ENCODE measurements at places on chromosomes 7 and 10. TPM values are rescaled to one million over a fixed set of nuclear protein-coding genes. Genes with fewer than 3 reads are reported as not detected.

Gene MYH16
- total RNA-seq, result 0.76 TPM

Gene HGF
- total RNA-seq, result 1.1 TPM

Gene GARIN1A
- 0.35 TPM for total RNA-seq

Gene SYT15
- total RNA-seq, result 0.91 TPM

All from esophagus squamous epithelium (tissue), 5 donors.